ENCODE measurements at places on chromosomes 2 and 18.

- DNase-seq, result no peak
Measured at GRCh38 chr2:228876276-228876675, 394.8 kb downstream of the PID1 start.

DNA sequence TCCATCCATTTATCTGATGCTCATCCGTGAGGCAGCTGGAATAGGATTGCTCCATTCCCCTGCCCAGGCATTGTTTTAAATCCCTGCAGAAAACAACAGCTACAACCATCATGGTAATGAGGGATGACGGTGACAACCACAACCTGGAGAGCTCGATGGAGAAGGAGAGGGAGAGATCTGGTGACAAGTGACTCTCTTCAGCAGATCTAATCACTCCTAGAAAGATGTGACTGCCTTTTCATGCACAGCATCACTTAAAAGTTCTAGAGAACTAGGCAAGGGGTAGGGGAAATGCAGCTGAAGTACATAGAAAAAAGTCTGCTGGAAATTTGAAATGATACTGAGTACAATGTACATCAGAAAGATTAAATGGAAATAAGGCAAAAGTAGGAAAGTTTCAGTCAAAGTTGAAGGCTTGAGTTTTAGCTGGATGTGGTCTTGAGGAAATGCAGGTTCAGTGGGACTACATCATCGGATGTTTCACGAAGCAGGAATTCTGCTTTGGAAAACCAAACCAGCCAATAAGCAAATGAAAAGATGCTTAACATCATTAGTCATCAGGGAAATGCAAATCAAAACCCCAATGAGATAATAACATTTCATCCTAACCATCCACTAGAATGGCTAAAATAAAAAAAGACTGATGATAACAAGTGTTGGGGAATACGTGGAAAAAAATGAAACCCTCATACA, 6.8 kb upstream of the ARHGAP25 start:
- no peak for DNase-seq

- DNase-seq, result no peak
Measured at GRCh38 chr18:34023471-34023870, 201.2 kb downstream of the NOL4 start.

- no peak for DNase-seq
Measured at GRCh38 chr18:62088156-62088555, 98.7 kb downstream of the PIGN start.

DNA sequence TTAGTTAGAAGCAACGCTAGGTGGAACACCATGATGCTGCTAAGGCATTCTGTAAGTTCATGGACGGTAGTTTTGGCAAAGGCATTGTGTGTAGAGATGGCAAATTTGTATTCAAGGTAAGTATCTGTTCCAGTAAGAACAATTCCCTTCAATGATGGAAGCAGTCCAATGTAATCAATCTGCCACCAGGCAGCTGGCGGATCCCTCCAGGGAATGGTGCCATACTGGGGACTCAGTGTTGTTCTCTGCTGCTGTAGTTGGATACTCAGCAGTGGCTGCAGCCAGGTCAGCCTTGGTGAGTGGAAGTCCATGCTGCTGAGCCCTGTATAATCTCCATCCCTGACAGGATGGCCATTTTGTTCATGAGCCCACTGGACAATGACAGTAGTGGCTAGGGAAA, 62.8 kb downstream of the ARL6IP6 start:
- DNase-seq, result no peak

GRCh38 chr2:42925742-42926433, 133.5 kb upstream of the HAAO start:
- no peak for DNase-seq

All from stimulated activated CD4-positive, alpha-beta T cell treated with anti-CD3 and anti-CD28 coated beads, Interleukin-1b, Interleukin-23, amount 100 ng/mL, for 1 hour (primary cell).